ENCODE measurements at places on chromosomes 2 and 18. TPM values are rescaled to one million over a fixed set of nuclear protein-coding genes. Genes with fewer than 3 reads are reported as not detected.

Gene LIMS1
- 76.7 TPM for total RNA-seq

DNA sequence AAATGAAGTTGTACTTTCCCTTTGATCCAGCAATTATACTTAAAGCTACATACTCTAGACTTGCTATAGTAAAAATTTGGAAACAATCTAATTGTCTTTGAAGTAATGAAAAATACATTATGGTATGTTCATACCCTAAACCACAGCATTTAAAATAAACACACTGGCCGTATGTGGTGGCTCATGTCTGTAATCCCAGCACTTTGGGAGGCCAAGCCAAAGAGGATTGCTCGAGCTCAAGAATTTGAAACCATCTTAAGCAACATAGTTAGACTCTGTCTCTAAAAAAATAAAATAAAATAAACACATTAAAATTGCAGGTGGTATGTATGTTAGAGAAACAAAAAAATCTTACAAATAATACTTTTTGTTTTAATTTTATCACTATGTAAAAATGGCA is 208.1 kb upstream of the KLHL14 start:
- no peak for DNase-seq

- no peak for DNase-seq
Measured at GRCh38 chr2:60407398-60407797, 146.1 kb downstream of the BCL11A start.

DNA sequence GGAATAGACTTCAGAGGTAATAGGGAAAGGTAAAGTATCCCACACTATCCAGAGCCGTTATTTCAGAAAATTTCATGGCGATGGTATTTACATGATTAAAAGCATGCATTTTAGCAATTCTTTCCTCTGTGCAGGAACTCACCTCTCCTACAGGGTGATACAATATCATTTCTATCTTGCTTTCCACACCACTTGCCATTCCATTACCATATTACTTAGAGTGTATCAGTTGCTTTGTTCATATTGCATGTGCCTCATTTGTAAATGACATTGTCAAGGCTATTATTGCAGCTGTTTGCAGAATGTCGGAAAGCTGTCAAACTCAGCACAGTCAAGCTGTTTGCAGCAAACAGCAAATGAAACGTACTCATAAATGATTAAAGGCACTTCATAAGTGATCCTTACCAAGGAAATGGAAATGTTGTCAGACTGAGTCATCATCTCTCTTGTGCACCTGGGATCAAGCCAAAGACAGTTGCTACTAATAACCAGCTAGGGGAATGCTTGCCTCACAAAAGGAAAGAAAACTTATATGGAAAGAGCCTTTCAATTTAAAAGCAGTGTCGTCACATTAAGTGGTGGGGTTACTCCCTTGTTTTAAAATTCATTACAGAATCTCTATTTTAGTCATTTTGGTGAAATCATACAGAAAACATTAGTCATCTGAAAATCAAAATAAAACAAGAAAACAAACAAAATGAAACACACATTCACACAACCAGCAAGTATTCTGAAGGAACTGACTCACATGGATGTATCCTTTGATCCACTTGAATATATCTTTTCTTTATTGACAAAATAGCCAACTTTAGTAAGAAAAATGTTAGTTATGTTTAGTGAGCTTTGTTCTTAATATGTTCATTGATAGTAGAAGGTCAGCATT is 1064.1 kb upstream of the CNTNAP5 start:
- no peak for DNase-seq

- DNase-seq = no peak
Measured at GRCh38 chr2:96342085-96342484, 6.5 kb downstream of the NCAPH start.

All from aorta (tissue), 5 donors.